Hematopoietic multipotent progenitor cell (in vitro differentiated cells): ENCODE measurements at places on chromosomes 3 and 15. TPM values are rescaled to one million over a fixed set of nuclear protein-coding genes. Genes with fewer than 3 reads are reported as not detected.

DNA sequence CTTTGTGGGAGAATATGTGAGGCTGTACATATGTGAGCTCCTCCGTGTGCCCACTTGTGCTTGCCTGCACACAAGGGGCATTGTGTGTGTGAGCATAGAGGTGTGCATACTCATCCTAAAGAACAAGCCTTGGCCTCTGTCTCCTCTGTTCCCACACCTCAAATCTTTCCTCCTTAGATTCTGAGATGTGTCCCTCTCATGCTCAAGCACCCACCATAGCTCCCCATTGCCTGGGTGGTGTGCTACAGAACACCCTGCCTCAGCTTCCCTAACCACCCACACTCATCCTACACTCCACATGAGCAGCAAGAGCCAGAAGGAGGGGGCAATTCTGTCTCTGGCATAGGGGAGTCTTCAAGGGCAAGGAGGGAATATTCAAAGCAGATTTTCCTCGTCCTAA, 27.7 kb downstream of the LINGO1 start:
- no peak for DNase-seq

CCDC39 gene
- total RNA-seq, result not detected

- no peak for DNase-seq
These were observed 7.9 kb downstream of the ITGB5 start for GRCh38 chr3:124879337-124879680.

- no peak for DNase-seq
These were observed 52.9 kb downstream of the FGD5 start for GRCh38 chr3:14871456-14872200.

RBPMS2 gene
- total RNA-seq, result 0.27 TPM

GRCh38 chr3:196968233-196969133, at the start of gene PIGZ:
Gene PIGZ, minus strand, starts transcription at chr3:196968833. Its CDS starts 16,802 bp downstream, at chr3:196952031.
- DNase-seq, result peak; percentile 28

GRCh38 chr15:61422773-61423172, 193.7 kb upstream of the RORA start:
- DNase-seq, result no peak
